ENCODE measurements at places on chromosomes 6 and 20.

DNA sequence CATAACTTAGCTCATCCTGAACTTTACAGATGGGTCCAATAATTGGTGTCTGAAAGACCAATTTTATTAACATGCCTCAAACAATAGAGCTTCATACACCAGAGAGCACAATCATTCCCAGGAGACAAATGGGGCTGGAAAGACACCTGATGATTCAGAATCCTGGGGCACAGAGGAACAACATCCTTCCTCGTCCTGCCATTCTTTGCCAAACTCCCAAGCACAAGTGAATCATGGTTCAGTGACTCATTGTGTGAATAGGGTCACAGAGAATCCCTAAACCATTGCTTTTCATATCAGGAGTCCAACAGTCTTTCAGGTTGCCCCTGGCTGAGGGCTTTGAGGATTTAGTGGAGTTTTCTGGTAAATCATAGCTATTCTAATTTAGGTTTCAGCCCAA is 266.4 kb upstream of the BMP2 start:
- no peak for DNase-seq

DNA sequence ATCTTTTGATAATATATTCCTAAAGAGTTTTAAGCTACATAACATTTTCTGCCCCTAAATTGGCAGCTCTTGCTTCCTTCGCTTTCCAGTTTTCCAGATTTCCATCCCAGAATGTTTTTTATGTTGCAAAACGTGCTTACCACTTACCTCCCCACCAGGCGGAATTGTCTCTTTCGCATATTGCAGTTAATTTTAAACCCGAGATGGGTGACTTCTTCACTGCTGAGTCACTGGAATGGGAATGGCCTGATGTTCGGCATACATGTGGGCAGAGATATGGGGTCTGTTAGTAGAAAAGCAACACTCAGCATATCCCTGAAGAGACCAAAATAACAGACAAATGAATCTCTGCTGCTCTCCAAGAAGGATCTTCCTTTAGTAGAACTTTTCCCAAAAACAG is 491.2 kb downstream of the PREX1 start:
- DNase-seq = no peak

- DNase-seq = no peak
Measured at GRCh38 chr20:59324521-59325141, 24.2 kb downstream of the EDN3 start.

- DNase-seq = no peak
Measured at GRCh38 chr20:17562804-17563305, 7.0 kb upstream of the DSTN start.

DNA sequence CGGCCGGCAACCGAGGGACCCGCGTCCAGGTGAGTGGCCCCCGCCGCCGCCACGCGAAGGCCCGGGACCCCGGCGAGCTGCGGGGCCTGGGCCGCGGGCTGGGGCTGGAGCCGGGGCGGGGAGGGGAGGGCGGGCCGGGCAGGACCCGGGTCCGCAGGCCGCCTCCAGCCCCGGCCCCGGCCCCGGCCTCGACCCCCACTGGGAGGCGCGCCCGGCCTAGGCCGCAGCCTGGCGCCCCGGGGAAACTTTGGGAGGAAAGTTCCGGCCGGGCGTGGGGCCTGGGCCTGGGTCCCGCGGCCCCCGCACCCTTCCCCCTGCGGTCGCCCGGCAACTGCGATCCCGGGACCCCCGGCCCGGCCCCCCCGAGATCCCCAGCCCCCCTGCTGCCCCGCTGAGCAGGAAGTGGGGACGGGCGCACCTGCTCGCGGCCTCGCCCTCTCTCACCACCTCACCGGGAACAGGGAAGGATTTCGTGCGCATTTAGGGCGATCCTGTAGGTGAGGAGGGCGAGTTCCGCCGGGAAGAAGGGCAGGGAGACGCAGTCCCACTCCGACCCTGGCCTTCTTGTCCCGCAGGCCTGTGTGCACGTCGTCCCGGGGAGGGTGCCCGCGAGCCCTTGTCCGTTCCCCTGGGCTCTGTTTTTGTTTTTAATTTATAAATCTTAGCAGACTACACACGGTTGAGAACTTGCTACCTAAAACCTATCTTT is 402 bp downstream of the OSBPL2 start:
- no peak for DNase-seq

- no peak for DNase-seq
Measured at GRCh38 chr6:80974579-80974978, 777.9 kb downstream of the TENT5A start.

- DNase-seq = no peak
Measured at GRCh38 chr6:79656134-79656533, 25.0 kb downstream of the SH3BGRL2 start.

DNA sequence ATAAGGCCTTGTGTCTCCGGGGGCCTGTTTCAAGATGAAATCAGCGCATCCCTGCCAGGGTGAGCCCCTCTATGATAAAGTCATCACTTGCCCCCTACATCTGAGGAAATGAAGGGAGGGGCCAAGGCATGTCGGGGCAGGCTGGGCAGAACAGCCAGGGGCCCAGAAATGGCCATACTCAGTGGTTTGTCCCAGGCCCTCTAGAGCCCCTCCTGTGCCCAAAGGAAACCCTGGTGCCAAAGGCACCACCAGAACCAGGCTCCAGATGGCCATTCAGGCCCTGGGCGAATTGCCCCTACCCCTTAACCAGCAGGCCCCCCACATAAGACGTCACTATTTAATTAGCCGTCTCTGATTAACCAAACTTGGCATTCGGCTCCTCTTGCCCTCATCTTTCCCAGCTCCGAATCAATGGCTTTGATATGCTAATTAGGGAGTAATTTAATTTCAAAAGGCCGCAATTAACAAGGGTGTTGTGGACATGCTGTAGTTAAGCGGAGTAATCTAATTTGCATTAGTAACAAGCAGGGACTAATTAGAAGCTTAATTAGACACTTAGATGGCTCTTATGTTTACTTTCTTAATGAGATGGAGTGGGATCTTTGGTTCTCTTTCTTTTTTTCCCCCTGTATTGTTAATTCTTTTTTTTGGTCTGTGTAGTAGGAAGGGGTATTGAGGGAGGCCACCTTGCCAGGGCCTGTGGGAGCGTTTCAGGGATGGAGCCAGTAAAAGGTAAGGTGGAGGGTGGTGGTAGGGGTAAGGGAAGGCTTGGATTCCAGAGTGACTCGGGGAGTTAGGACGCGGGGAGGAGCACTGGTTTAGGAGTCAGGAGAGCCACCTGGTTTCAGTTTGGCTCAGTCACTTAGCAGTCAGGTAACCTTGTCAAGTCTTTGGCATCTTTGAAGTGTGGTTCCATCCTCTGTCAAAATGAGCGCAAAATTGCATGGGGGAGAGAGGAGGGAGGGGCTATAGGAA is 9.4 kb downstream of the FOXP4 start:
- no peak for DNase-seq

GRCh38 chr20:50794181-50794845 is 548 bp upstream of the BCAS4 start:
- DNase-seq = no peak

GRCh38 chr6:113359155-113360140 is 497.7 kb upstream of the MARCKS start:
- DNase-seq = no peak

DNA sequence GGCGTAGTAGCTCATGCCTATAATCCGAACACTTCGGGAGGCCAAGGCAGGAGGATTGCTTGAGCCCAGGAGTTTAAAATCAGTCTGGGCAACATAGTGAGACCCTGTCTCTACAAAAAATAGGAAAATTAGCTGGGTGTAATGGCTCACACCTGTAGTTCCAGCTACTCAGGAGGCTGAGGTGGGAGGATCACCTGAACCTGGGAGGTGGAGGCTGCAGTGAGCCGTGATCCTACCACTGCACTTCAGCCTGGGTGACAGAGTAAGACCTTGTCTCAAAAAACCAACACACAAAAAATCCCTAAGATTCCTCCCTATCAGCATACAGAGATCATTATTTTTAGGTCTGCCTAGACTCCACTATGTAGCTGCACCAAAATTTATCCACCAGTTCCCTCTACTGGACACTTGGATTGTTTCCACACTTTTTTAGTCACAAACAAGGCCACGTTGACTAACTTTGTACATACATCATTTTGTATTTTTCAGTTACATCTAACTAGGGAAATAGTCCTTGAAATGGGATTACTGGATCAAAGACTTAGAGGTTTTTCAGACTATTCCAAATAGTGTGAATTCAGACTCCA is 3.6 kb upstream of the PHF1 start:
- no peak for DNase-seq

Measured in stimulated activated CD4-positive, alpha-beta T cell treated with anti-CD3 and anti-CD28 coated beads, Interleukin-4, amount 100 ng/mL, for 24 hours (primary cell).